Cortex of kidney (tissue), 1 donor: ENCODE measurements at places on chromosomes 16 and 17.

- no peak for DNase-seq
Measured at GRCh38 chr17:30421592-30421991, 42.9 kb downstream of the CPD start.

- DNase-seq = no peak
Measured at GRCh38 chr16:4883501-4883900, 36.2 kb downstream of the UBN1 start.

DNA sequence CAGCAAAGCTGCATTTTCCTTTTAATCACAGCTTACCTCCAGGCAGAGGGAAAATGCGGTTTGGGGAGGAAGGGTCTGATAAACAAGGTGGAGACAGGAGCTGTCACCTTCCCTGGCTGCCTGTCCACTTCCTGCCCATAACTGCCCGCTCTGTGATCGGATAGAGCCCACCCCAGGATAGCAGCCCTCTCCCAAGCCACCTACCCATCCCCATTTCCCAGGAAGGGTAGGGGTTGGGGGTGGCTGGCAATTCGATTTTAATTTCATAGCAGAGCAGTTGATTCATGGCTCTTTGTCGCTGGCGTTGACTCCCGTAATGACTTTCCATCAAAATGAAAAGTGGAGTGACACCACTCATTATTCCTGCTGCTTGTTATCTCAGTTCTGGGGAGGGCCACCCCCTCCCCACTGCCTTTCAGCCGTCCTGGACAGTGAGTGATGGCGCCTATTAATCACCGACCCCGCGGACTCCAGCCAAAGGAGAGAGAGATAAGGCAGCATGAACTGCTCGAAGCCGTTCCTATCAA is 11.2 kb downstream of the CDK5RAP3 start:
- no peak for DNase-seq

- DNase-seq = no peak
Measured at GRCh38 chr17:13212860-13213259, 195.0 kb upstream of the ELAC2 start.

DNA sequence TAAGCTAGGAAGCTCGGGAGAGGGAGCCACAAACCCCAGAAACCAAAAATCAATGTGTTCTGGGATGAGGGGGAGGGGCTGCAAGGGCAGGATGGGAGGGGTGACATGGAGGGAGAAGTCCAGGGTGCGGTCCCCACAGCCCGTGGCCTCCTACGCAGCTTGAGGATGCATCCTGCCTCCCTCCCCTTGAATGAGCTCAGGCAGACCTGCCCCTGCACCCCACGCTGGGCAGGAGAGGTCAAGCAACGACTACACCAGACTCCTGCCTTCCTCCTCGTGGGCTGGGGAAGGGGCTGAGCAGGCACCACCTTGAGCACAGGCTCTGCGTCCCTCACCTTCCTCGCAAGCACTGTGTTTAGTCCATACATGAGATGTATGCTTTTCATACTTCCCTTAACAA is 3.9 kb downstream of the ANKRD13B start:
- DNase-seq = no peak
